ENCODE measurements at places on chromosomes 1 and 21.

- no peak for ATAC-seq
These were observed 11.5 kb downstream of the FCRL5 start for GRCh38 chr1:157540852-157541251.

GRCh38 chr1:8794605-8795004, 22.8 kb downstream of the RERE start:
- ATAC-seq, result no peak

GRCh38 chr21:29504751-29505321, 206.1 kb downstream of the BACH1 start:
- no peak for ATAC-seq

DNA sequence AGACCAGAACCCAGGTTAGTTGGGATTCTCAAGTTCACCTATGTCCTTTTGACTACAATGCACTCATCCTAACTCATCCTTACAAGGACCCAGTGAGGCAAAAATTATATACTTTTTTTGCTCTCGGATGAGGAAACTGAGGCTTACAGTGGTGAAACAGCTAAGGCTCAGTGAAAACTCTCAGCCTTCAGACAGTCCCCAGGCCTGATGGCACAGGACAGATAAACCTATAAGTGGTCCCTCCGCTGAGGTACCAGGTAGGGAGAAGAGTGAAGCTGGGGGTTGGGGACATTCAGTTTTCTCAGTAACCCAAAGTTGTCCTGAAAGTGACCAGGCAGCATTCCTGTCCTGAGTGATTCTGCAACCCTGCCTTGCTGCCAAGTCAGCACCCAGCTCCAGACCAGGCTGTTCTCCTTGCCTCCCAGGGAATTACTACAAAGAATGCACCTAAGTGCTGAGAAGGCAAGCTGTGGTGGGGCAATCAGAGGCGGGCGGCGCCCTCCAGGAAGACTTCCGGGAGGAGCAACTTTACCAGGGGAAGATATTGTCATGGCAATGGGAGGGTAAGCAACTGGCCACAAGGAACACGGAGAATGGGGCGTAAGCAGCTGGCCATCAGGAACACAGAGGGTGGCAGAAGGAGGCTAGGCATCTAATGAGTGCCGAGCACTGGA, 4.6 kb downstream of the TENT5B start:
- no peak for ATAC-seq

DNA sequence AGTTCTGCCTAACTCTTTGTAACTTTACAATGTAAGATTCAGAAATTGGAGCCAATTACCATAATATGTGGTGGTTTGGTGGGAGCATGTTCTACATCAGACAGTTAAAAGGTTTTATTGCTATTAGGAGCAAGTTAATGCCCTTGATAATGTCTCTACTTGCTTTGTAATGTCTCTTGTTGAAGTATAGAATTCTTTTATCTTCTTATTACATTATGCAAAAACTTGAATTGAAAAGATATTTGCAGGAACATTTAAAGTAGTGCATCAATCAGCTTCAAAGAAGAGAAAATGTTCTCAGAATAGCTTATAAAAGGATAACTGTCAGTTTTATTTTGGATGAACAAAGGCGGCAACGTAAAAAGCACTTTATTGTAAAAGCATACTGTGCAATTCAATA, 77.8 kb downstream of the RWDD3 start:
- no peak for ATAC-seq

DNA sequence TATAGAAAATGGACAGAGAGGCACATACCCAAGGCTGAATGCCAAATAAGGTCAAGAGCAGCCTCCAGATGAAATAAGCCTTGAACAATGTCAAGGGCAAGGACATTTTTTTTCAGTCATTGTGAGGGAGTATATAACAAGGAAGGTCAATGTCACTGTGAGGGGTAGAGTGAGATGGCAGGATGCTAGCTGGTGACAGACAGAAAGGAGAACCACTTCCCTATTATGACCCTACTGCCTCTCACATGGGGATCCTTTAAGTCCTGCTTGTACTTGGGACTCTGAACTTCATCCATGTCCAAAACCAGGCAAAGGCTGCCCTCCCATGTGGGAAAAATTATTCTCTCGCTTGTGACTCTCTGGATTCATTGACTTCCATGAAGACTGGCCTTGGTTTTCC, 119.5 kb upstream of the COA6 start:
- ATAC-seq, result no peak

- ATAC-seq, result no peak
These were observed 18.6 kb upstream of the TRAPPC10 start for GRCh38 chr21:43993420-43993934.

GRCh38 chr1:10814976-10815857, 18.8 kb upstream of the CASZ1 start:
- no peak for ATAC-seq

- no peak for ATAC-seq
These were observed 31.7 kb upstream of the BACE2 start for GRCh38 chr21:41136286-41136685.

GRCh38 chr1:36613721-36614120, 131.0 kb upstream of the CSF3R start:
- ATAC-seq, result no peak

- ATAC-seq, result no peak
These were observed 74.9 kb downstream of the PUM1 start for GRCh38 chr1:30990591-30990990.

GRCh38 chr1:204390751-204391466, 20.7 kb downstream of the PPP1R15B start:
- no peak for ATAC-seq

- no peak for ATAC-seq
These were observed 178.6 kb downstream of the GIPC2 start for GRCh38 chr1:78224246-78224785.

- ATAC-seq, result no peak
These were observed 2.7 kb downstream of the PDE9A start for GRCh38 chr21:42655796-42656770.

GRCh38 chr1:110187139-110187890, 22.8 kb upstream of the KCNC4 start:
- ATAC-seq, result no peak

DNA sequence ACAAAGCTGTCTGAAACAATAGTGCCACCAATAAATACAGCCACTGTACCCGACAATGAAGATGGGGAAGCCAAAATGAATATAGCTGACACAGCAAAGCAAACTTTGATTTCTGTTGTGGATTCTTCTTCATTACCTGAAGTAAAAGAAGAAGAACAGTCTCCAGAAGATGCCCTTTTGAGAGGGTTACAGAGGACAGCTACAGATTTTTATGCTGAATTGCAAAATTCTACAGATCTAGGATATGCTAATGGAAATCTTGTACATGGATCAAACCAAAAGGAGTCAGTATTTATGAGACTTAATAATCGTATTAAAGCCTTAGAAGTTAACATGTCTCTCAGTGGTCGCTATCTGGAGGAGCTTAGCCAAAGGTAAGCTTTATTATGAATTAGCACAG, 56.6 kb downstream of the SUCO start:
- no peak for ATAC-seq

DNA sequence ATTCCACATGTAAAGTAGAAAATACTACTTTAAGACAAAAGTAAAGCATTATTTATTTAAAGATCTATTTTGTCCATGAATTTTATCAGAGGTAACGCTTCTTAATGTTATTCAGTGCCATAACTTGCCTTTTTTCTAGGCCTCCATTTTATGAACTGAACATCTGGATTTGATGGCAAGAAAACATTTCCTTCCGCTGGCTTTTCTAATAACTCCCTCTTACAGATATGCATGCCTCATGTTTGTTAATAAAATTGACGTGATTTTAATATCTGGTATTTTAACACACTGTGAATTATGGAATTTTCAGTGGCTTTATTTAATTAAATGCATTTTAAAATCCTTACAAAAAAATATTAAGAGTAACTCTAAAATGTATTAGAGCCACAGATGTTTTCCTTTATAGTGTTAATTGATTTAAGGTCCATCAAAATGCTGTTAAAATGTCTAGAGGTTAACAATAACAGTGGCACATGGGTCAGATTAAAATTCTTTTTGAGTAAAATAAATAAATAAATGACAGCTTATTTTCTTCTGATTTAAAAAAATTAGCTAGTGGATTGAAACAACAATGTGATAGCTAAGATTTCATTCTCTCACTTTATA, 15.1 kb downstream of the PTPRC start:
- no peak for ATAC-seq

GRCh38 chr21:15768045-15768601, 38.3 kb downstream of the USP25 start:
- ATAC-seq, result no peak

GRCh38 chr1:1441002-1441888, 5.8 kb downstream of the VWA1 start:
- ATAC-seq, result peak; percentile 84

DNA sequence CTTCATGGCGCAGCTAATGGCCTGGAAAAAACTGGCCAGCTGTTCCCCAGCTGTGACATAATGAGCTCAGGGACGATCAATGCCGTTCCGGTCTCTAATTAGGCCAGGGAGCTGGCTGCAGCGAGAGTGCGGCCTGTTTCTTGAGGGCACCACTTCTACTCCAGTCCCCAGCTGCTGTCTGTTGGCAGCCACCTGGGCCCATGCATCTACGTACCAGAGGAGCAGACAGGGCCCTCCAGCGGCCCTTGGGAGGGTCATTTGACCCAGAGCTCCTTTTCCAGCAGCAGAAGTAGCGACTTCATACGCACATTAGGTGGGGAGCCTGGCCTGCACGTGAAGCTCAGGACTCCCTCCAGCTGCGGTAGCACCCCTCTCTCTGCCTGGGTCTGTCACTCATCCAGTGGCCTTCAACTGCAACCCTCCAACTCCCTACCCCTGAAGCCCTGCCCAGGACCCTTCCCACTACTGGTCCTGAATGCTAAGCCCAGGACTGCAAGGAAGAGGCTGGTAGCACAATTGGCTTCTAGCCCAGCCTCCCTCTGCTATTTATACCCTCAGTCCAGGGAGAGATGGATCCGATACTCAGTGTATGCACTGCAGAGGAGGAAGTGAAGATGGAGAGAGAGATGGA, 9.1 kb upstream of the GPR61 start:
- ATAC-seq, result no peak

DNA sequence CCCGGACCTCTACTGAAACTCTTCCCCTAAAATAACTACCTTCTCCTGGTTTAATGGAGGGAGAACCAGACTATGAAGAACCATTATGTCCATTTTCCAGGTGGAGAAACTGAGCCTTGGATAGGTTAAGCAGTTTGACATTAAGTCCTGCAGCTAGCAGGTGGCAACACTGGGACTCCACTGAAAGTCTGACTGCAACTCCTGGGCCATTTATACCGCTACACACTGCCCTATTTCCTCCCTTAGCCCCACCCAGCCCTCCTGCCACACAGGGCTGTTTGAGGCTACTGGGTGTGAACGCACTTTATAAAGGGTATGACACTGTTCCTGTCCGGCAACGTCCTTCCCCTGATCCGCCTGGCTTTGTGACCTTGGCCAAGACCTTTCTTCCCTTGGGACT, 511 bp upstream of the INPP5B start:
- ATAC-seq, result no peak

DNA sequence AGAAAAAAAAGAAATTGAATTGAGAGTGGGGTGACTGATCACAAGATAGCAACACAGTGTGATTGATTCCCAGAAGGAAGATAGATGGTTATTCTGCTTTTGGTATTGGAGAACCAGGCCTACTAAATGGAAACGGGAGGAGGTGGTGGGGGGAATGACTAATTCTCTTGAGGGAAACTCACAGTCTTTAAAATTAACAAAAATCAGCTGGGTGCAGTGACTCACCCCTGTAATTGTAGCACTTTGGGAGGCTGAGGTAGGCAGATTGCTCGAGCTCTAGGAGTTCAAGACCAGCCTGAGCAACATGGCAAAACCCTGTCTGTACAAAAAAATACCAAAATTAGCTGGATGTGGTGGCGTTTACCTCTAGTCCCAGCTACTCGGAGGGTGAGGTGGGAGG, 134.6 kb upstream of the PDE4B start:
- no peak for ATAC-seq

- no peak for ATAC-seq
These were observed 54.6 kb downstream of the MATN1 start for GRCh38 chr1:30668546-30669327.

- ATAC-seq, result no peak
These were observed 64.3 kb upstream of the ZC3H12A start for GRCh38 chr1:37410105-37410504.

- ATAC-seq, result no peak
These were observed 43.1 kb upstream of the FOXO6 start for GRCh38 chr1:41318135-41318534.

DNA sequence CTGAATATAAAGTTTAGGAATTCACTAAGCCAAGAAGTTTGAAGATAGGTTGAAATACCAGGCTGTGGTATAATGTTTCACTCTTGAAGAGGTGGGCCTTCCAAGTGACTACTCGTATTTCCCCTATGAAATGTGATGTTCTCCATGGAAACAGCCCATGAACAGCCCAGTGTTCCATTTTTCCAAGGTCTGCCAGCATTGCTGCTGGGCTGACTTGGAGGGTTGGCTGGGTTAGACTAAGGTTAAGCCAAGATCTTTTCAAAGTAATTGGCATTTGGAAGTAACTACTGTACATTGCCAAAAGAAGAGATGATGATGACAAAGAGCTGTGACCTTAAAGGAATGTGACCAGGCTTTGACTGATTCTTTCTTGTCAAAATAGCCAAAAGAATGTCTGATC, 73.8 kb downstream of the RPE65 start:
- ATAC-seq, result no peak

- no peak for ATAC-seq
These were observed 6.4 kb downstream of the PBX1 start for GRCh38 chr1:164565357-164565756.

GRCh38 chr1:10549904-10550664, 75.3 kb downstream of the PEX14 start:
- no peak for ATAC-seq

GRCh38 chr1:228306275-228307217, 98.7 kb downstream of the OBSCN start:
- no peak for ATAC-seq

DNA sequence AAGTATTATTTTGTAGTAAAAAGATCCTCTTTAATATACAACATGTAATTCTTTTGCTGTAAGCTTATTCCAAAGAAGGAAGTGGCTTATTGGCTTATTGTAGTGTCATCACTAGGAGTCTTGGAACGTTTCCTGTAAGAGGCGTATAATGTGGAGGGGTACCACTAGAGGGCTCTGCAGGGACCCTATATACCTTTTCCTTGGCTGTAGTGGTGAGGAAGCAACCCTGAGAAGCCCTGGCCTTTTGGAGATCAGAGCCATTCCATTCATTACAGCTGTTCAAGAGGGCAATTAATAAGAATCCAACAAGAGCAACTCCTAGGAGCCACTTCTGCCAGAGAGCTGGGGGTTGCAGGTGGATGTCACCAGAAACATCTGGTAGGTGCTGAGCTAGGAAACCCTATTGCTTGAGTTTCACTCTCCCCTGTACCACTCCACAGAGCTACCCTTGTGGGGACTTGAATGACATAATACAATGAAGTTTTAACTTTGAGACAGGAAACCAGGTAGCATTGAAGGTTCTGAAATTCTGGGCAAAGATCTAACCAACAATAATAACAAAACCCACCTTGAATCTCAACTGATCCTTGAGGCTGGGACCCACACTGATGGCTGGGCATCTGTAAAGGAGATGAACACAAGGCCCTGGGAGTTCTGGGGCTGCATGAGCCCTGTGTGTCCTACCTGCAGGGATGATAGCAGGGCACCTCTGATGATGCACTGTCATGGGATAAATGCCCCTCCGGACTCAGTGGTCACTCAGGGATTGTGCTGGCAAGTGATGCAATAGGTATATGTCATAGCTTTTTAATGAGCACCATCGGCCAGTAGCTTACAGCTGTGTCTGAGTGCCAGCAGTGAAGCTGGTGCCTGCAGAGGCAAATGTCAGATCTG, 160.2 kb upstream of the COA6 start:
- peak; percentile 68 for ATAC-seq

GRCh38 chr1:12536023-12536639, 81.9 kb downstream of the DHRS3 start:
- ATAC-seq, result no peak

- no peak for ATAC-seq
These were observed 34.5 kb downstream of the SPATA21 start for GRCh38 chr1:16402742-16403141.
